Fibroblast of skin of back (primary cell): ENCODE measurements at places on chromosomes 16 and 17.

- DNase-seq = no peak
These were observed 818 bp upstream of the CBX8 start for GRCh38 chr17:79797492-79798298.

GRCh38 chr17:6930749-6931148 lies 65.1 kb upstream of the ALOX12 start:
- no peak for DNase-seq

GRCh38 chr17:68417317-68417716 lies 40.0 kb downstream of the WIPI1 start:
- DNase-seq = no peak

DNA sequence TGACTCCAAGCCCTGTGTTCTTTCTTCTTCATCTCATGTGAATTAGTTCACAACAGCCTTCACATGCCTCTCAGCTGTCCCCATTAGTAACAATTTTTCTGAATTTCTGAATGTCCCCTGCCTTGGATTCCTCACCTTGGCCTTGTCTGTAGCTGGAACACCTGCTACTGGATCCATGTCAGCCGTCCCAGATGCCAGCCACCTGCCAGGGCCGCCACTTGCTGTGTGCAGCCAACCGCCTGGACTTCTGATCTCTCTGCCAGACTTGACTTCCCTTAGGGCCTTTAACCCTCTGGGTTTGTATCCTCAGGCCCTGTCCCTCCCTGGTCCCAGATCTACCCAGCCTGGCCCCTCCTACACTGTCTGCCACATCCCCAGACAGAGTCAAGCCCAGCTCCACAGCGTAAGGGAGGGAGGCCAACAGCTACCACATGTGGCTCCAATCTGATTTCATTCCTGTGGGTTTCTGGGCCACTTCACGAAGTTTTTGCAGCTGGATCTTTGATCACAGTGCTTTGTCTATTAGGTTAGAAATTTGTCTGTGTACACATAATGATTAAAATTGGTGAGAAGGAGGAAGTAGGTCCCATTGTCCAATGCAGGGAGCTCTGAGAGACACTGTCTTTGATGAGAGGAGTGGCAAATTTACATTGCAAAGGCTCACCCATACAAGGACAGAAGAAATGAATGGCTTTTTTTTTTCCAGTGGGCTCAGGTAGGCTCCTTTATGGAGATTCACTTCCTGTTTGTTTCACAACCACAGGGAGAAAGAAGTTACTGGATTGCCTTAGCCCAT lies 15.3 kb downstream of the MPP2 start:
- DNase-seq = no peak

DNA sequence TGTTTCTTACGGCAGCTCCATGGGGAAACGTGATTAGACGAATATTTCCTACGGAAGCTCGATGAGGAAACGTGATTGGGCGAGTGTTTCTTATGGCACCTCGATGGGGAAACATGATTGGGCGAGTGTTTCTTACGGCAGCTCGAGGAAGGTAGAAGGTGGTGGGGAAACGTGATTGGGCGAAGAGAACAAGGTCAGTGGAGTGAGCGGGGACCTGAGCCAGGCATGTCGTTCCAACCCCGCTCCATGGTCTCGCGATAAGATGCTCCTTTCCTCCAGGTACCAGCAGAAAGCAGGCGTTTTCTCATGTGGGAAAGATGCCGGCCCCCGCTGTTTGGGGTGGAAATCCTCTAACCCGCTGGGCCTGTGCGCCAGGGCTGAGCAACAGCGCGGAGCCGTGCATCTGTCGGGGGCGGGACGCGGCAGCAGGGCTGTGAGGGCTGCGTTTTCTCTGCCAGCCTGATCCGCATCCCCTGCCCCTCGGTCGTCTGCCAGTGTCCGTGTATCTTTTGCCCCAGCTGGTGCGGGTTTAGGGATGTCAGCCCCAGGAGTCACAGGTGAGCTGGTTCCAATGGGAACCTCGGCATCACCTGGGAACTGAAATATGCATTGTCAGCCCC lies 25.6 kb upstream of the DOC2B start:
- DNase-seq = no peak

DNA sequence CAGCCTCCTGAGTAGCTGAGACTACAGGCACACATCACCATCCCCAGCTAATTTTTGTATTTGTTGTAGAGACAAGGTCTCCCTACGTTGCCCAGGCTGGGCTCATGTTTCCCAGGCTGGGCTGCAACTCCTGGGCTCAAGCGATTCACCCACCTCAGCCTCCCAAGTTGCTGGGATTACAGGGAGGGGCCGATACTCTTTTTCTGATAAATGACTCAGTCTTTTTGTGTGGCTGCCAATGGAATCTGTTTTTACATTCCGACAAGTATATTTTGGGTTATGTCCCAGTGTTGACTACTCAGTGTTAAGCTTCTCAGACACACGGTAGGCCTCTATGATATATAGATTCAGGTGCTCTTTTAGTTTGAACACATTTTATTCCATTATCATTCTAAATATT lies 58.1 kb downstream of the SLFN11 start:
- DNase-seq = peak; percentile 92

DNA sequence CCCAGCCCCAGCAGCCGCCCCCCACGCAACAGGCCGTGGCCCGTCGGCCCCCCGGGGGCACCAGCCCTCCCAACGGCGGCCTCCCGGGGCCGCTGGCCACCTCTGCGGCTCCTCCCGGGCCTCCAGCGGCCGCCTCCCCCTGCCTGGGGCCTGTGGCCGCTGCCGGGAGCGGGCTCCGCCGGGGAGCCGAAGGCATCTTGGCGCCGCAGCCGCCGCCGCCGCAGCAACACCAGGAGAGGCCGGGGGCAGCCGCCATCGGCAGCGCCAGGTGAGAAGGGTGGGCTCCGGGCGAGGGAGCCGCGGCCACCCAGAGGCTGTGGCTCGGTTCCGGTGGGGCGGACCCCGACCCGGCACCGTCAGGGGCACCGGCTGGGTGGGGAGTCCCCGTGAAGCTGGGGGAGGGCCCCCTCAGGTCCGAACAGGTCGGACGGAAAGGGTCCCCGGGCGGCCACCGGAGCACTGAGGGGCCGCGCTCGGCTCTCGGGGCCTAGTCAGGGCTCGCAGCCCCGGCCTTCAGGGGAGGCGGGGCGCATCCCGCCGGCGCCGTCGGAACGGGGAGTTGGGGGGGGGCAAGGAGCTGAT lies 583 bp downstream of the ATXN2L start:
- no peak for DNase-seq

- no peak for DNase-seq
These were observed 414.1 kb upstream of the SALL1 start for GRCh38 chr16:51565184-51565583.

DNA sequence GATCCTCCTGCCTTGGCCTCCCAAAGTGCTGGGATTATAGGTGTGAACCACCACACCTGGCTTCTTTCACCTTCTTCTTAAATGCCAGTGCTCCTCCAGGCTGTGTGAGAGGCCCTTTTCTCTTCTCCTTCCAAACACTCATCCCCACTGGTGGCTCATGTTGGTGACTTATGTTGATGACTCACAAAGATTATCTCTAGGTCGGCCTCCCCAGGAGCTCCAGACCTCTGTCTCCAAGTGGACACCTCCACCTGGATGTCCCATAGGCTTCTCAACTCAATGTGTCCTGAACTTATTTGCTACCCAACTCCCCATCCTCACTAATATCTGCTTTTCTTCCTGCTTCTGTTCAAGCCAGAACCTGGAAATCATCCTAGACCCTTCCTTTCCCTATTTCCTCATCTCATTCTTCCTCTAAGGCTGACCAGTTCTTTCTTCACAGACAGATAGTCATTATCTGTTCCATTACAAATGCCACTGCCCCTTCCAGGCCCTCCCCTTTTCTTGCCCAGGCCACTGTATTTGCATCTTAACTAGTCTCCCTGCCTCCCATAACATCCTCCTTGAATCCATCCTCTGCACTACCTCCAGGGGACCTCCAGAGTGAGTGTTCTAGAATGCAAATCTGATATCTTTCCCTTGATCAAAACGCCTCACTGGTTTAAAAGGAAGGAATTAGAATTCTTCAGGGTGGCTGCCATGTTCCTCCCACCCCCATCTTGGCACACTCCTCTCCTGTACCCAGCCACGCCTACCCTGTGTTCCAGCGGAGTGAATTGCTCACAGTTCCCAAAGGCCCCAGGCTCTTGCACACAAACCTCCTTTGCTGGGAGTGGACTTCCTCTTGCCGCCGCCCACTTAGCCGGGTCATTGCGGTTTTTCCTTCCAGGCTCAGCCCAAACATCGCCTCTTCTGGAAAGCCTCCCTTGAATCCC lies 34.8 kb upstream of the FBXO47 start:
- DNase-seq = peak; percentile 67

GRCh38 chr17:57869617-57870282 lies 19.9 kb upstream of the MRPS23 start:
- DNase-seq = peak; percentile 90

DNA sequence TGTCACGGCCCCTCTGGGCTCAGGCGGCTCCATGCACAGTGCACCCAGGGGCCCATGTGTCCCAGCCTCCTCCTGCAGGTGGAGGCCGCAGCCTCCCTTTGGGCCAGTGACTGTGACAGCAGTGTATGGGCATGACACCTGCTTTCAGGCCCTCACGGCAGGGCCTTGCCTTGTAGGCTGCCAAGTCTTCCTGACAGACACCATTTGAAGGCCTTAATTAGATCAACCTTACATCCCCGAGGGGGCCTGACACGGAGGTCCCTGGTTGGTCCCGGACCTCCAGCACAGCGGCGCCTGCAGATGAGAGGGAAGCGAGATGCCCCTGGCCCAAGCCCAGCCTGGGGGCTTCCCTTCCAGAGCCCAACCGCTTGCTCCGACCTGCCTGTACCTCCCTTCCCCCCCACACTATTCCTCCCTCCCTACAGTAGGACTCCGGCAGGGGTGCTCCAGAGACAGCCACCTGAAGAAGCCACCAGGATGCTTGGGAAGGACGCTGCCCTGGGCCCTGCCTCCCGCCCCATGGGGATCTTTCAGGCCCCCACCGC lies 31.9 kb downstream of the BAIAP2 start:
- DNase-seq = no peak

- peak; percentile 94 for DNase-seq
These were observed 804 bp downstream of the TGFB1I1 start for GRCh38 chr16:31472709-31473203.
